T follicular helper cell (primary cell): ENCODE measurements at places on chromosomes 2 and 18.

DNA sequence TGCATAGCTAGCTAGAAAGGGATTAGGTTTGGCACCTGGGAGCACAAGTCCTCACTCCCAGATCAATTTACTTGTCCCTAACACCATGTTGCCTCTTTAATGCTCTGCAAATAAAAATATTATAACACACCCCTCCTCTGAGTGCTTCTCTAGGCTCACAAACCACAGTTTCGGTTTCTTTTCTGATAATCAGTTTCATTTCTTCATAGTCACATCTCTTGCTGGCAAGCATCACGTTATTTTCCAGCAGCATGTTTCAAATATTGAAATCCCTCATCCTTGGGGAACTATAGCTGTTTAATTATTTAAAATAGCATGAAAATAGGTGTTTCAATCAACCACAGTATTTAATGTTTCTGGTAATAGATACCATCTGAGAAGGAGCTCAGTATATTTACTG lies 13.9 kb upstream of the SMCHD1 start:
- no peak for DNase-seq

DNA sequence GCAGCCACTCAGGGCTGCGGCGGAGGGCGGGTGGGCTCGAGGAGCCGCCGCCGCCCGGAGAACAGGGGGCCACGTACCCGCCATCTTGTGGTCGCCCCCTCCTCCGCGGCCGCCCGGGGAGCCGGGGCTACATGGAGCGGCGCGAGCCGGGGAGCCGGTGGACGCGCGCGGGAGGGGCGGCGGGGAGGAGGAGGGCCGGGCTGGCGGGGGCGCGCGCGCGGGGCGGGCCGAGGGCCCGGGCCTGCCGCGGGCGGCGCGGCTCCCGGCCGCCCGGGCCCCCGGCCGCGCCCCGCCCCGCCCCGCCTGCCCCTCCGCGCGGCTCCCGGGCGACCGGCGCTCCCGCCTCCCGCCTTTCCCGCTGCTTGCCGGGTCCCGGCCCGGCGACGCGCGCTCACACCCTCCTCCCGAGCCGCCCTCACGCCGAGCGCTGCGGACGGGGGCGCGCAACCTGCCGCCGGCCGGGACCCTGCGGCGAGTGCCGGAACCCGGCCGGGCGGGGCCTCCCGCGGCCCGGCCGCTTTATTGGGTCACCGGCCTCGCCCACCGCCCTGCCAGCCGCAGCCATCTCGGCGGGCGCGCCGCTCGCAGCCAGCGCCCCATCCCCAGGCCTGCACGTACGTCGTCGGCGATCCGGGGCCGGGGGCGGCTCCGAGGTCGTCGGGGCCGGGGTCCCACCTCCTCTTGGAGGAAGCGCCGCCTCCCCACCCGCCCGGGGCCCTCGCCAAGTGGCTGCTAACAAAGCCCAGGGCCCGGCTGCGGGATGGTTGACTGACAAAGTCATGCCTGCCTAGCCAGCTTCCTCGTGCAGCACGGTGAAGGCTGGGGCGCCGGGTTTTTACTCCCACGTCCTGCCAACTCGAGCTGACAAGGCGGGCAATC lies at the start of gene PPP4R1:
Gene PPP4R1, minus strand, starts transcription at position 159 of the 879 bp plus-strand sequence. Its CDS starts 75 bp downstream, at position 84.
- peak; percentile 52 for DNase-seq

DNA sequence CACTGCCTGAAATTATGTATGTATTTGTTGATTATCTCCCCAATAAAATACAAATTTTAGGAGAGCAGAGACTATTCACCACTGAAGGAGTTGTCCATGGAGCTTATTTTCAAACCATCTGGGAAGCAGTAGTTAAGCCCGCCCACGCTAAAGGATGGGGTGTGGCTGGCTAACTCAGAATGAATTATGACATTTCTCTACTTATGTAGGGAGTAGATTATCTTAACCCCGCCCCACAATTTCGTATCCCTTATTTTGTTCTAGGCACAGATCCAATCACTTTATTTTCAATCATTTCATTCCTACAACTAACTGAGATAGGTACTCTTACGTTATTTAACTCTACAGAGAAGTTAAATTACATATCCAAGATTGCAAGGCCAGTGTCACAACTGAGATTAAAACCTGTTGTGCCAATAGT lies 1.4 kb upstream of the LAPTM4A start:
- no peak for DNase-seq

GRCh38 chr2:174395969-174396630 lies 570 bp downstream of the SCRN3 start:
- peak; percentile 7 for DNase-seq

DNA sequence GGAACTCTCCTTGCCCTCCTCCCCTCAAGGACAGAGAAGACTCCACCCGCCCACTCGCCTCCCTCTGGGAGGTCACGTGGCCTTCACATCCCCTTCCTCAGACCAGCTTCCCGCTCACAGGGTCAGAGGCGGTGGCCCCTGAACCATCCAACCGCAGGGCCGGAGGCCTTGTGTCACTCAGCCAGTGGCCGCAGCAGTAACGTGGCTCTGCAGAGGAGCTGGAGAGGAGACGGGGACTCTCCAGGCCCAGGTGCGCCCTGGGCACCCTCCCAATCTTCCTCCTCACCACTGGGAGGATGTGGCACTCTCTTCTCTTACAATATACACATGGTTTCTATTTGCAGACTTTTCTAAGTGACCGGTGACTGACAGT lies 161.7 kb downstream of the TWIST2 start:
- DNase-seq: no peak

DNA sequence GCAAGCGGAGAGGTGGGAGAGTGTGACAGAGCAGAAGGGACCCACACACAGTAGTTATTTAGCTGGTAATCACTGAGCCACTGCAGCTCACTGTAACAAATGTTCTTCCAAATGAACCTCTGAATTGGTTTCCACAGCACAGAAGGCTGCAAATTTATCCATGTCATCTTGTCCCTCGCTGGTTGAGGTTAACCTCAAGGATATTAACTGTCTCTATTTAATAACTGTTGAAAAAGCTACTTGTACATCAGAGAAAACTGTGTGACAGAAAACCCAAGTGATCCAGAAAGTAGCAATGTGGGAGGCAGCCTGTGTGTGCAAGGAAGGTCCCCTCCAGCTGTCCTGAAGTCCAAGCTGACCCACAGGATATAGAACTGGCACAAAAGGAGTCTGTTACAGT lies 153.6 kb downstream of the DSEL start:
- DNase-seq: no peak

GRCh38 chr18:24466771-24467170 lies 6.3 kb downstream of the HRH4 start:
- no peak for DNase-seq

GRCh38 chr2:37489041-37489456 lies 144.6 kb downstream of the QPCT start:
- DNase-seq: no peak

DNA sequence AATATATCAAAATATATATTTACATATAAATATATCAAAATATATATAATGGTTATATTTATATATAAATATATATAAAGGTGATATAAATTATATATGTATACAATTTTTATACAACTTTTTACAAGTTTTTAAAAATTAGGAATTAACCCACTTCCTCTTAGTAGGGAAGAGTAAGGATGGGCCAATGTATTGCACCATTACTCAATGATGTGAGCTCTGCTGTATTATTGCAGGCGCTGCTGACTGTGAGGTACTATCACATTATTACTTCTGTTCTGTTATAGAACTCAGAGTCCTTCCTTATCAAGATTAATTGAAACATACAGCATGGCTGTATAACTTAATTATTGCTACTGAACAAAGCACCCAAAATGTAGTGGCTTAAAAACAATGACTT lies 46.0 kb downstream of the CCDC195 start:
- no peak for DNase-seq

DNA sequence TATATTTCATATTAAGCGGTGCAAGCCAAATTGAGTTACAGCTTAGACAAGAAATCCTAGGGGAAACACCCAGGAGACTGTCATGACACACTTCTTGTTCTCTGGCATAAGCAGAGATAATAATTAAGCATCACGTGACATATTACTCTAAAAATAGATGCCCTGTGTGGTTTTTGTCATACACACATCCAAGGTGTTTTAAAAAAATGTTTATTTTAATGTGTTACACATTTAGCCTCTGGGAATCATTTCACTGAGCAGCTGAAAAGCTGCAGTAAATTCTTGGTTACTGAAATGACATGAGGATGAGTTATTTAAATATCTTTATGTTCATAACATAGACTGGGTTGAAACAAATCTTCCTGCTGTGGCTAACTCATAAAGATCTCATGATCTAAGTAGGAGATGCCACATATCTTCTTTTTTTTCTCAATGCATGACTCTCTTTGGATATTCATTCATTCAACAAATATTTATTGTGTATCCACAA lies 38.0 kb upstream of the ERMN start:
- DNase-seq: no peak

DNA sequence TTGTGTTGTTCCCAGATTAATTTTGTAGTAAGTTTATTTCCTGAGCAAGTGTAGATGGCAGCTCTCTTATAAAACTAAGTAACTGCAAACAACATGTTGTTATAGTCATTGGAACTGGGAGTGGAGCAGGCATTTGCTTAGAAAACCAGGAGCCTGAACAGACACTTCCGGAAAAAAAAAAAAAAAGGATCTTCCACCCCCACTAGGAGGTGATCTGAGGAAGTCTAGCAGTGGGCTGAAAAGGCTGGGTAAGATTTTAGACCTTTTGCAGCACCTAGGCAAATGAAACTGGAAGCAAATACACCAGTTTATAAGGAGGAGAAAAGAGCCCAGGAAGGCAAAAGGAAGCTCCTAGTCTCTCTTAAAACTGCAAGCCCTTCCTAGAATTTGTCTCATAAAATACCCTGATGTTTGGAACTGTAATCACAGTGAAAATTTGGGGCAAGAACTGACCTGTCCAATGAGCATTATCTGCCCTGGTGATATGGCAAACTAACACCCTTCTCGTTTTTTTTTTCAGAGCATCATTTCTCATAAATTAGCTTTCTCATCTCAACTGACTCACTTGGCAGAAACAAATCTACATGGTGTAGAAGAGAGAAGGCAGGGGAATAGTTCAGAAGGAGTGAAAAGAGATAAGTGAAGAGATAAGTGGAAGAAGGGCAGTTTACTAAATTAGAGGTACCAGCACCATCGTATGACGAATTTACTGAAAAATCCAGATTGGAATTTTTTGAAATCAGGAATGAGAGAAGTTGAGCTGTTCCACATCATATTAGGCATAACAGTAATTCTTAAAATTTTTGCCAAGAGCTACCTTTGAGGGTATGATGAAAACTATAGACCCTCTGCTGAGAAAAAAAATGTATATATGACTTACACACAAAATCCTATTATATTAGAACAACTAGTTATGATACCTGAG lies 4.2 kb upstream of the CCNYL1 start:
- DNase-seq: no peak

DNA sequence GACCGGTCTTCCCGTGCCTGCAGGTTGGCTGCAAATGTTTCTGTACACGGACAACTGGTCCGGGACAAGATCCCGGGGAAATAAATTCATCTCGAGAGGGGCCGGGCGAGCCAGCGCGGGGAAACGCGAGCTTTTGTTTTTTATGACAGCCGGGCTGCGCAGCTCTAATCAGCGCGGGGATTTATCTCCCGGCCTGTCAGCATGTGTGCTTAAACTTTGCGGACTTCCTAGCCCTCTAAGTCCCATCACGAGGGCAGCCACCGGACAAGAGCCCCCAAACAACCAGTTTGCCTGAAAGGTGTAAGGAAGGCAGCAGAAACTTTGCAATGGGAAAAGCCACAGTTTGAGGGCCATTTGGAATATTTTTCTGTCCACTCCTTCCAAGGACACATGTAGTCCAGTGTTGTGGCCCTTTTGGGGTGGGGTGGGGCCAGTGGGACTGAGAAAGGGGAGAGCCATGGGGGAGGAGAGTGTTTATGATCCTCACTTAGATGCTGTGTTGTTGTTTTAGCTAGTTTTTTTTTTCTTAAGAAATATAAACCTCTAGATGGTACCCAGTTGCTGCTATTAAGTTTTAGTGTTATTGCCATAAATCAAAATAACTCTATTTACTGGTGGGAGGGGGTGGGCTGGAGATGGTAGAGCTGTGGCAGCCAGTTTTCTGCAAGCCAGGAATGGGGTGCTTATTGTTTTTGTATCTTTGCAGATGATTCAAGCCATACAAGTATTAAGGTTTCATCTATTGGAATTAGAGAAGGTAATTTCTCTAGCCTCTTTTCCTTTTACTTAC lies 6.0 kb downstream of the MEIS1 start:
- DNase-seq: no peak

GRCh38 chr2:3130889-3131635 lies 246.6 kb downstream of the EIPR1 start:
- DNase-seq: no peak

DNA sequence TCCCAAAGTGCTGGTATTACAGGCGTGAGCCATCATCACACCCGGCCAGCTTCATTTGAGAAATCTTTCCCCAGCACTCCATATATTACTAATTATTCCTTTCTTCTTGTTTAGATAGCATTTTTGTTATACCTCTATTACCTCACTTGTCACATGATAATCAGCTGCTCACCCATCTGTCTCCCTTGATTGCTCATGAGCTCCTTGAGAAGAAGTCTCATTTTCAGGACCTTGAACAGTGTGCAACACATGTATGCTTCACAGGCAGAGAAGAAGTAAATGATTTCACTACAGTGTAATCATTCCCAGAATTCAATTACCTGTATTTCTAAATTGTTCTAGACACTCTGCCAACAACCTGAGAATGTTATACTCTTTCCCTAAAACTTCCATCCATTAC lies 6.2 kb downstream of the PAIP2B start:
- DNase-seq: no peak

- DNase-seq: no peak
Observed at GRCh38 chr18:9993521-9994025, 79.8 kb downstream of the VAPA start.

DNA sequence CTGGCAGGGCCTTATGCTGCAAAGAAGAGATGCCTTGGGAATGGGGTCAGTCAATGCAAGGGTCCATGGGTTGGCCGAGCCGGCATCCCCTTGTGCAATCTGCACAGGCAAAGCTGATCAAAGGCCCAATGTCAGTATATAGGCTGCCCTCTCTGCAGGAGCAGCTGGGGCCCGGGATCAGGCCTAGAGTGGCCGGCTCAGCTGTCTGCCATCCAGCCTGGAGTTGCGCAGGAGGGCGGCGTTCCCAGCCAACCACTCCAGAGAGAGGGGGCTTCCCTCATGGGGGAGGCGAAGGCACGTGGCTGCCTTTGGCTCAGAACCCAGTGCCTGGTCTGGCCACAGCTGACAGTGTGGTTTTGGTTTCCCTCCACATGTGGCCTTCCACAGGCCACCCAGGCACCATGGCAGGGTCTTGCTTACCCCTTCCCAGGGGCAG lies 3.9 kb downstream of the INPP5D start:
- DNase-seq: no peak

- no peak for DNase-seq
Observed at GRCh38 chr2:45293182-45293581, 283.9 kb upstream of the SIX2 start.

GRCh38 chr2:101961338-101962191 lies 30.2 kb upstream of the IL1R2 start:
- no peak for DNase-seq

- no peak for DNase-seq
Observed at GRCh38 chr2:26606847-26607190, 34.3 kb downstream of the CIB4 start.

GRCh38 chr2:62204998-62205496 lies 9.1 kb downstream of the B3GNT2 start:
- no peak for DNase-seq

- no peak for DNase-seq
Observed at GRCh38 chr2:50514901-50515300, 517.0 kb downstream of the NRXN1 start.

GRCh38 chr2:95260028-95261023 lies 13.9 kb upstream of the PROM2 start:
- DNase-seq: no peak

GRCh38 chr18:650428-650858 lies 7.0 kb upstream of the TYMS start:
- DNase-seq: no peak
